Naive thymus-derived CD4-positive, alpha-beta T cell (primary cell): ENCODE measurements at places on chromosomes 5 and 9. TPM values are rescaled to one million over a fixed set of nuclear protein-coding genes. Genes with fewer than 3 reads are reported as not detected.

Gene DOCK8
- total RNA-seq, result 162 TPM

Gene F2RL1
- 2.7 TPM for total RNA-seq

Gene GFI1B
- 2.7 TPM for total RNA-seq

Gene ABCA1
- total RNA-seq, result 1.0 TPM

Gene PCDHB13
- not detected for total RNA-seq

Gene MYOT
- not detected for total RNA-seq

Gene DNAH5
- not detected for total RNA-seq

Gene VCAN
- 1.5 TPM for total RNA-seq

Gene NLN
- 6.2 TPM for total RNA-seq

Gene SHOC1
- total RNA-seq, result not detected

Gene LCN12
- total RNA-seq, result 2.6 TPM

Gene ANKRD18B
- 1.2 TPM for total RNA-seq

Gene PRRX2
- not detected for total RNA-seq

Gene ZNF474
- 0.24 TPM for total RNA-seq

Gene SPAG8
- 1.3 and 2.1 TPM in 2 replicates for total RNA-seq

Gene SPINK13
- not detected for total RNA-seq

- DNase-seq, result no peak
These were observed 201.2 kb downstream of the MSX2 start for GRCh38 chr5:174925586-174925985.

GRCh38 chr5:91976451-91976850, 593.3 kb upstream of the ARRDC3 start:
- DNase-seq, result no peak

- DNase-seq, result no peak
These were observed 29.1 kb upstream of the BNC2 start for GRCh38 chr9:16899606-16900005.

DNA sequence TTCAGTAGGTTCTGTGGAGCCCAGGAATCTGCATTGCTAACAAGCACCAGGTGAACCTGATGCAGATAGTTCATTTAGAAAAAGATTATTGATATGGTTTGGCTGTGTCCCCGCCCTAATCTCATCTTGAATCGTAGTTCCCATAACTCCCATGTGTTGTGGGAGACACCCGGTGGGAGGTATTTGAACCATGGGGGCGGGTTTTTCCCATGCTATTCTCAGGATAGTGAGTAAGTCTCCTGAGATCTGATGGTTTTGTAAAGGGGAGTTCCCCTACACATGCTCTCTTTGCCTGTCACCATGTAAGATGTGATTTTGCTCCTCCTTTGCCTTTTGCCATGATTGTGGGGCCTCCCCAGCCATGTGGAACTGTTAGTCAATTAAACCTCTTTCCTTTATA, 212.0 kb downstream of the RAB3C start:
- no peak for DNase-seq

- no peak for DNase-seq
These were observed 652.4 kb upstream of the MEF2C start for GRCh38 chr5:89535411-89535810.

DNA sequence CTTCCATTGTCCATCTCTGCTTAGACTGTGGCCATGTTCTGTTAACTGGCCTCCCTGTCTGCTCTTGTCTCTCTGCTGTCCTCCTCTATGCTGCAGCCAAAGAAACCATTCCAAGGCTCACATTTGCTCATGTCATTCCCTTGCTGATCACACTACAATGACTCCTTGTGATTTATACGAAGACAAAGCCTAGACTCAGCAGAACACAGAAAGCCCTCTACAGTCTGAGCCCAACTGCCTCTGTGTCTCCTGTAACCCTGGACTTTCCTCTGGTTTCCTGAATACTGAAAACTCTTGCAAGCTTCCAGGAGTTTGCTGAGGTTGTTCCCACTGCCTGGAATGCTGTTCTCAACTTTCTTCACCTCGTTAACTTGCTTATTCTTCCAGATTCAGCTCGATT, 191.8 kb downstream of the TMEM38B start:
- no peak for DNase-seq

DNA sequence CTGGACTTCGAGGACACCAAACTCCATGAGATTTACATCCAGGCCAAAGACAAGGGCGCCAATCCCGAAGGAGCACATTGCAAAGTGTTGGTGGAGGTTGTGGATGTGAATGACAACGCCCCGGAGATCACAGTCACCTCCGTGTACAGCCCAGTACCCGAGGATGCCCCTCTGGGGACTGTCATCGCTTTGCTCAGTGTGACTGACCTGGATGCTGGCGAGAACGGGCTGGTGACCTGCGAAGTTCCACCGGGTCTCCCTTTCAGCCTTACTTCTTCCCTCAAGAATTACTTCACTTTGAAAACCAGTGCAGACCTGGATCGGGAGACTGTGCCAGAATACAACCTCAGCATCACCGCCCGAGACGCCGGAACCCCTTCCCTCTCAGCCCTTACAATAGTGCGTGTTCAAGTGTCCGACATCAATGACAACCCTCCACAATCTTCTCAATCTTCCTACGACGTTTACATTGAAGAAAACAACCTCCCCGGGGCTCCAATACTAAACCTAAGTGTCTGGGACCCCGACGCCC, 1.3 kb downstream of the PCDHGC3 start:
- DNase-seq, result no peak

GRCh38 chr5:102737161-102737560, 17.9 kb upstream of the PAM start:
- no peak for DNase-seq

DNA sequence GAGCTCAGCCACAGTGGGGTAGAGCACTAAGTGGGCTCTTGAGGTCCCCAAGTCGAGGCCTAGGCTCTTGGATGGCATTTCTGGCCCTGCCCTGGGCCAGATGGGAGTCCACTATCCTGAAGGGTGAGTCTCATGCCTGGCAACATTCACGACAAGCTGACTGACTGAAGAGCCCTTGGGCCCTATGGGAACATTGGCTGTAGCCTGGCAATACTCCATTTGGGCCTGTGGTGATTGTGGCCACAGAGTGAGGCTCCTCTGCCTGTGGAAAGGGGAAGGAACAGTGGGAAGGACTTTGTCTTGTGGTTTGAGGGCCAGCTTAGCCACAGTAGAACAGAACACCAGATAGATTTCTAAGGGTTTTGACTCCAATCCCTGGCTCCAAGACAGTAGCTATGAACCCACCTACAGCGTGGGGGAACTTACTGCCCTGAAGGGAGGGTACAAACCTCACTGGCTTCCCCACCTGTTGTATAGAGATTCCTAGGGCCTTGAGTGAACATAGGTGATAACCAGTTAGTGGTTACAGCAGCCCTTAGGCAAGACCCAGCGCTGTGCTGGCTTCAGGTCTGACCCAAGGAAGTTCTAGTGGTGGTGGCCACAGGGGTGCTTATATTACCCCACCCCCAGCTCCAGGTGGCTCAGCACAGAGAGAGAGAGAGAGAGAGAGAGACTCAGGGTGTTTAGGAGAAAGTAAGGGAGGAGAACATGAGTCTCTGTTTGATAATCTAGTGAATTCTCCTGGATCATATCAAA, 72.4 kb downstream of the KIAA0825 start:
- no peak for DNase-seq

GRCh38 chr5:10158886-10159285, 90.8 kb downstream of the ATPSCKMT start:
- no peak for DNase-seq

GRCh38 chr9:15231788-15232635, 75.0 kb downstream of the TTC39B start:
- DNase-seq, result no peak

- no peak for DNase-seq
These were observed 47.7 kb downstream of the ZNF608 start for GRCh38 chr5:124698770-124699169.

GRCh38 chr9:35664531-35665470, at the start of gene ARHGEF39:
Gene ARHGEF39, minus strand, starts transcription at chr9:35665195. Its CDS starts 26 bp downstream, at chr9:35665169.
- peak; percentile 59 for DNase-seq

GRCh38 chr9:118455259-118455658, 751.1 kb downstream of the TLR4 start:
- no peak for DNase-seq

- DNase-seq, result peak; percentile 77
These were observed 6.1 kb upstream of the DPM2 start for GRCh38 chr9:127943731-127944144.

GRCh38 chr5:180206993-180207392, 2.0 kb downstream of the RASGEF1C start:
- no peak for DNase-seq

- DNase-seq, result no peak
These were observed 8.6 kb upstream of the SMIM23 start for GRCh38 chr5:171776770-171777759.

- no peak for DNase-seq
These were observed 192.4 kb downstream of the OLFM1 start for GRCh38 chr9:135279834-135280393.

DNA sequence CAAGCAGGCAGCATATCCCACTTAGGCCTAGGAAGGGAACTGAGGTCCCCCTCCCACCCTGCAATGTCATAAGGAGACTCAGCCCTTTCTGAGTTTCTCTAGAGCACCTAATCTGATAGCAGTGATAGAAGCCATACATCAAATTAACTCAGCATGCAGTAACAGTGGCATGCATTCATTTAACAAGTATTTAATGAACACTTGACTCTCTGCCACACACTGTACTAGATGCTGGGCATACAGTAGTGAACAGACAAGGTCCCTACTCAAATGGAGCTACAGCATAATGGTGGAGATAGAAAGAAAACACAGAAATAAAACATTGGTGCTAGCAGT, 58.6 kb downstream of the SLC22A5 start:
- no peak for DNase-seq

GRCh38 chr9:121601194-121601593, 50.2 kb upstream of the DAB2IP start:
- no peak for DNase-seq

DNA sequence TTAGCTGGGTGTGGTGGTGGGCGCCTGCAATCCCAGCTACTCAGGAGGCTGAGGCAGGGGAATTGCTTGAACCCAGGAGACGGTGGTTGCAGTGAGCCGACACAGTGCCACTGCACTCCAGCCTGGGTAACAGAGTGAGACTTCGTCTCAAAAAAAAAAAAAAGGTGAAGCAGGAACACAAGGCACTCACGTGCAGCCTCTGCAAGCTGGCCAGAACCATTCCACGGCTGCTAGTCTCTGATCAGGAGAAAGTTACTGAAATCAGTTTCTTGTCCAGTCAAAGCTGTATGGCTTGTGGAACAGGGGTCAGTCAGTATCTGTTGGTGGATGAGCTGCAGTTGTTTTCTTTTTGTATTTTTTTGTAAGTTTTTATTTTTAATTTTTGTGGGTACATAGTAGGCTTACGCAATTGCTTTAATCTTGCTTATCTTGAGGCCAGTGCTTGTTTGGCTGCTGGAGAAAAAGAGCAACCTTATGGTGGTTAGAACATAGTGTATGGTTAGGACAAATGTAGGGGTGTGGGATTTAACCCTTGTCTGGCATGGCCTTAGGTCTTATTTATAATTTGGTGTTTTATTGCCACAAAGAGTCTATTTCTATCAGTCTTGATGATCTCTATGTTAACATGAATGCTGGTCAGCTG, 32.7 kb upstream of the GTF2H2C start:
- no peak for DNase-seq

DNA sequence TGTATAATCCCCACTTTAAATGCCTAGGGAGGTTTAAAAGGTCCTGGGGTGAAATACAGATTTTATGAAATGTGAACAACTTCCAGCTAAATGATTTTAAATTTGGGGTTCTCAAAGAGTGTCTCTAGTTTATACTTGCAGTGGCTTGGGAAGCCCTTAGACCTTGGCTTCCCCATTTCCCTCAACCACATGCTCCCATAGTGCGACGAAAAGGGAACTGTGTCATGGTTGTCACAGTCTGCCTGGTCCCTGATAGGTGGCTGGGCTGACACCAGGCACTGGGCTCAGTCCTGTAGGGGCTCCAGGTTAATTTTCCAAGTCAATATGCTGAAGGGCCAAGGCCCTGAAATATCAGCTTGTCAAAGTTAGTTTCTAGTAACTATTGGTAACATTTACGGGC, 10.4 kb upstream of the CXCL14 start:
- no peak for DNase-seq

DNA sequence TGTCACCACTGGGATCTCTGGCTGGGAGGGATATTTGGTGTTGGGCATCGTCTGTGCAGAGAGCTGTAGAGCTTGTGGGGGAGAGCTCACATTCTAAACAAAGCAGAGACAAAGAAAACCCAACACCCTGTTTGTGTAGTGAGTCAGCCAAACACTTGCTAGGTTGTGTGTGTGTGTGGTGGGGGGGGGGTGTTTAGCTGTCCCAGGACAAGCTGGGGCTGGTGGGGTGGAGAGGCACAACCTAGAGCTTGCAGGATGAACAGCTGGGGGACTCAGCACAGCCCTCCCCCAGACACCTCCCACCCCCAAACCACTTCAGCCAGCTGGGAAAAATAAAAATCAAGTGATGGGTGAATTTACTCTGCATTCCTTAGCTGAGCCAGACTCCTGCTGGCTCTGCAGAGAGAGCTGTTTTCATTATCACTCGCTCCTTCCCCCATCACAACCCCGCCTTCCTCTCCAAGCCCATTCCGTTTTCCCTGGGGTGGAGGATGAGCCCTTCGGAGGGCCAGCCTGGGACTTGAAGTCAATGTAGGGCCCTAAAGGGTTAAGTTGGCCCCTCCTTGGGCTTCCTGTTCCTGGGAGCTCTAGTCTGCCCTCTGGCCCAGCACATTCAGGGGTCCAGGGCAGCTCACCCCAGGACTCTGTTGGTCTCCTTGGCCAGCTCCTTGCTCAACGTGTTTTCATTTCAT, 2.6 kb downstream of the OLFML2A start:
- DNase-seq, result peak; percentile 6

GRCh38 chr5:172658961-172659501, 18.0 kb downstream of the NEURL1B start:
- DNase-seq, result no peak

DNA sequence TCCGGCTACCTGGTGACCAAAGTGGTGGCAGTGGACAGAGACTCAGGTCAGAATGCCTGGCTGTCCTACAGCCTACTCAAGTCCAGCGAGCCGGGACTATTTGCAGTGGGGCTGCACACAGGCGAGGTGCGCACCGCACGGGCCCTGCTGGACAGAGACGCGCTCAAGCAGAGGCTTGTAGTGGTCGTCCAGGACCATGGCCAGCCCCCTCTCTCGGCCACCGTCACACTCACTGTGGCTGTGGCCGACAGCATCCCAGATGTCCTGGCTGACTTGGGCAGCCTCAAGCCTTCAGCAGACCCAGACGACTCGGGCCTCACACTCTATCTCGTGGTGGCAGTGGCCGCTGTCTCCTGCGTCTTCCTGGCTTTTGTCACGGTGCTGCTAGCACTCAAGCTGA, 2.1 kb downstream of the PCDHGA4 start:
- DNase-seq, result no peak

- no peak for DNase-seq
These were observed 255.7 kb downstream of the ENC1 start for GRCh38 chr5:74384851-74385250.

DNA sequence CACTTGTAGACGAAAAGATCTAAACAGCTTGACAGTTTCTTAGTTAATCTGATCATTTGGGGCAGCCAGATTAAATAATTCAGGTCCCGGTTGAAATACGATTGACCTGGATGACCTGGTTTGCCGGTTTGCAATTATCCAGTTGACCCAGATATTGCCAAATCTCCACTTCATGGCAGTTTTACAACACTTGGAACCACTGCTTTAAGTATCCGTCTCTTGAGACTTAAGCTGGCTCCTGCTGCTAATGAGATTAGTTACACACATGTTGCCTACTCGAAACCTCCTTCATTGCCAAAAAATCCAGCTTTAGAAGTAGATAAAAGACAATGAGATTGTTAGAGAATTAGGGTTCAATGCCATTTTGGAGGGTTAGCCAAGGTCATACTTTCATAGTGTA, 136.2 kb upstream of the HAPLN1 start:
- no peak for DNase-seq

GRCh38 chr9:123776708-123777537, 153.0 kb downstream of the DENND1A start:
- no peak for DNase-seq

- no peak for DNase-seq
These were observed 201.5 kb upstream of the MVB12B start for GRCh38 chr9:126125177-126125576.
